ENCODE measurements at places on chromosomes 12 and 14.

DNA sequence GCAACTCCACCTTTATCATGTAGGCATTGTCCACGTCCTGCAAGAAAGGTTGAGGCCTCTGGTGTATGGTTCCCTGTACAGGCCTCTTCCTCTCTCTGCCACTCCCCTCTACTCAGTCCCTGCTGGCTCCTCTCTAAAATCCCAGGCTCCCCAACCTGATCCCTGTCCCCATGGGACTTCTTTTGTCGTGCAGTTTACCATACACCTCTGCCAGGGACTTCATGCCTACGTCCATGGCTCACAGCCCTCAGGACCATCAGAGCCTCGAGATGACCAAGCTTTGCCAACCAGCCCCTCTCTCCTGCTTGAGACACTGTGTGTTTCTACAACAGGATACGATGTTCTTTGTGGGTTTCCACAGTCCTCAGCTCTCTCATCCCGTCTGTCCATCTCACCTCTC is 2.9 kb downstream of the KRT2 start:
- no peak for DNase-seq

GRCh38 chr12:2335513-2335912 is 282.7 kb downstream of the CACNA1C start:
- no peak for DNase-seq

DNA sequence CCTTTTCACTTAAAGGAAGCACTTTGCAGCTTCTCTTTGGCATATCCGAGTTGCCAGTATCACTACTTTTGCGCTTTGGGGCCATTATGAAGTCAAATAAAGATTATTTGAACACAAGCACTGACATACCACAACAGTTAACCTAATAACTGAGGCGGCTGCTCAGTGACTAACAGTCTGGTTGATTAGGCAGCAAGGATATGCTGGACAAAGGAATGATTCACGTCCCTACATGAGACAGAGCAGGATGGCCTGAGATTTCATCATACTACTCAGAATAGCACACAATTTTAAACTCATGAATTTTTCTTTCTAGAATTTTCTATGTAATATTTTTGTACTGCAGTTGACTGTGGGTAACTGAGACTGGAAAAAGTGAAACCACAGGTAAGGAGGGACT is 56.9 kb upstream of the E2F7 start:
- no peak for DNase-seq

DNA sequence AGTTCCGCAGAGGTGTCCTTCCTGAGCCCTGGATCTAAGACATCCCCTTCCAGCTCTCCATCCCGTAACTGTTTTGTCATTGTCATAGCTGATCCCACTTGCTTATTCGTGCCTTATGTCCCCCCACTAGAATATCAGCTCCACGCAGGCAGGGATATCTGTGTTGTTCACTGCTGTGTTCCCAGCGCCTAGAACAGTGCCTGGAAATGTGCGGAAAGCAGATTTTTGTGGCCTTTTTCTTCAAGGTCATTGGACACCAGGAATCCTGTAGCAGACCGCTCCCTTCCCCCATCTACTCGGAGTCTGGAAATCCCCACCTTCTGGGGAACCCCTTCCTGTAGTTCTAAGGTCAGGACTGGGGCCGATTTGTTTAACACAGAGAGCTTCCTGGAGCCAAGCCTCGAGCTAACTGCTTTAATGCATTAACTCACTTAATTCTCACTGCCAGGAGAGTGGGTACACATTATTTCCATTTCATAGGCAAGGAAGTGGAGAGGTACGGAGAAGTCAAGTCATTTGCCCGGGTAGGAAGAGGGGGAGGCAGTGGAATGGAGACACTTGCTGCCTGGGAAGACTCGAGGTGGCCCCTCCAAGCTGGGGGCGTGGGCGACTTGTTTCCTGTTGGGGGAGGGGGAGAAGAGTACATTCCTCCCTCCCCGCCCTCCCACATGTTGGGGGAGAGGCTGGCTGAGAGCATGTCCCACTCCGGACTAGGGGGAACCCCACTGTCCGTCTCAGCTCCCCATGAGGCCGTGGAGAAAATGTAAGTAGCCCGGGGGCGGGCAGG is 1.2 kb upstream of the SH2B3 start:
- DNase-seq = peak; percentile 78

- DNase-seq = peak; percentile 4
These were observed 324.5 kb downstream of the PCNX1 start for GRCh38 chr14:71231521-71232393.

DNA sequence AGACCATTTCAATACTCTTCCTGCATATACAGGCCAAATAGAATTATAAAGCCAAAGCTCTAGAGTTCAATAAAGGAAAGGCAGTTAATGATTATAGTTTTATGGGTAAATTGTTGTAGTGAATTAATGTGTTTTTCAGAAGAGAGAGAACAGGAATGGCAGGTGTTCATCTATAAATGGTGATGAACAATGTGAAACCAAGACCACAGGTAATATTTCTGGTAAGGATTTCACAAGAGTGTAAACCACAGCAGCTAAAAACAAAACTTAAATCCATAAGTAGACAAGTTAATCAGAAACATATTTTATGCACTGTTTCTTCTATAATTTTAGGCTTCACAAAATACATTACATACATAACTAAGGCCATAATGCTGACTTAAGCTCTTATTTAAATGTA is 204.4 kb downstream of the SYT1 start:
- no peak for DNase-seq

- DNase-seq = peak; percentile 77
These were observed 9.8 kb downstream of the BTBD7 start for GRCh38 chr14:93322929-93323599.

GRCh38 chr12:130717752-130718151 is 1.7 kb upstream of the RIMBP2 start:
- no peak for DNase-seq

DNA sequence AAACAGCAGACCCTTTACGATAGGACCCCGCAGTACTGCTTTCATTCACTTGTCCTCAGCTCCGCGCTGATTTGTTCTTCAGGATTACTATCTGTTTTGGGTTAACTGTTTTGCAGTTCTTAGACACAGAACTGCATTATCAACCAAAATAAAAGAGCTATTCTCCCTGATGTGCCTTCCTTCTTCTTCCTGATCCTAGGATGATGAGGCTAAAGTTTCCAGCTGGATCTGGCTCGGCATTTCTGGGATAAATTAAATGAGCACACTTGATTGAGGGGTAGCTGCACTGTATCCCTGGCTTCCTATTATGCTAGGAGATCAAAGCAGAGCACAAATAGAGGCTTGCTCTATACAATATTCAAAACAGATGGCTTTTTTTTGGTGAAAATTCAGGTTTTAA is 165.7 kb downstream of the FBXL14 start:
- no peak for DNase-seq

- DNase-seq = no peak
These were observed 158.0 kb downstream of the EPS8 start for GRCh38 chr12:15631007-15631715.

DNA sequence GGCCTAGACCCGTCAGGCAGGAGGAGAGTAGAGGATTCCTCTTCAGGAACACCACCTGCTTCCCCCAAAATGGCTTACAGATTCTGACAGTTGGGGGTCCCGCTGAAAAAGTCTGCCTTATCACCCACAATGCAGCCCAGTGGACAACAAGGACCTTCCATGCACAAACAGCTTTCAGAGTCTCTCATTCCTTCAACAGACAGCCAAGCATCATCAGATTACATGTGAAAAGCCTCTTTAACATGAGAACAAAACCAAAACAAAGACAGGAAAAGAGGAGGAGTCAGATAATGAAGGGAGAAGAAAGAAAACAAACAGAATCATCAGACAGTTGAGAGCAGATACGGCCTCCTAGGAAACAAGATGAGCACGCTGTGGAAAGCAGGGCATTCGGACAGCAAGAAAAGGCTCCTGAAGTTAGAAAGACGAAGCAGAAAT is 18.3 kb downstream of the KCTD10 start:
- DNase-seq = no peak

DNA sequence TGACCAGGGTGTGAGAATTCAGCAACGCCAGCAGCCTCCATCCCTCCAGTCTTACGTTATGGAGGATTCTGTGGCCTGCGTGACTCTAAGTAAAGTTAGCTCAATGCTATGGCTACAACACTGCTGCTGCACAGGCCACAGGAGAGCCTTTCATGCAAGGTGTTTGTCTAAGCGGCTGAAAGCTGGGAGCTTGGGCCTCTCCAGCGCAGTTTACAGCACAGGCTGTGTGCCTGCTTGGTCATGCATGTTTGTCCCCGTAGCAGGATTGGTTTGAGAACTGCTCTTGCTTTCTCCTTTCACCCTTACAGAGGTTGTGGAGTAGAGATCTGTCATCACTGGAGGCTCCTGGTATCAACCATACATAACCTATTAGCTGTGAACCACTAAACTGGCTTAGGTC is 113.1 kb upstream of the TMCC3 start:
- DNase-seq = no peak

DNA sequence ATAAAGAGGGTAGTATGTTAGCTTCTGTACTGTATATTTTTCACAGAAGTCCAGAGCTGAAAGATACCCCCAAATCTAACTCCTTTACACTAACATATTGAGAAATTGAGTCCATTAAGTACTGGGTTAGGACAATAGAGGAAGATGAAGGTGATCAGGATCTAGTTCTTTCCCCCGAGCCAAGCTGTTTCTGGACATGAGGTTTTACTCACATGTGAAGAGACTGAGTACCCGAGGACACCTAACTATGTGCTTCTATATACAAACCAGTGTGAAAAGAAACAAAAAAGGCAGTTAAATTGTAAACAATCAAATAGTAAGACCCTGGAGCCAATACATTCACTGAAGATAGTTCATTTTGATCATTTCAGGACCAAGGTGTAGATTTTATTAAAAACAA is 3.8 kb upstream of the TRHDE start:
- no peak for DNase-seq

GRCh38 chr12:116624516-116624915 is 65.3 kb downstream of the MAP1LC3B2 start:
- DNase-seq = no peak

Measured in hematopoietic multipotent progenitor cell treated with erythropoietin and hydrocortisone succinate and interleukin-3 and kit ligand, for 8 days (in vitro differentiated cells).